ENCODE measurements at places on chromosomes 1 and 21. TPM values are rescaled to one million over a fixed set of nuclear protein-coding genes. Genes with fewer than 3 reads are reported as not detected.

Gene C1orf87
- total RNA-seq, result not detected

DNA sequence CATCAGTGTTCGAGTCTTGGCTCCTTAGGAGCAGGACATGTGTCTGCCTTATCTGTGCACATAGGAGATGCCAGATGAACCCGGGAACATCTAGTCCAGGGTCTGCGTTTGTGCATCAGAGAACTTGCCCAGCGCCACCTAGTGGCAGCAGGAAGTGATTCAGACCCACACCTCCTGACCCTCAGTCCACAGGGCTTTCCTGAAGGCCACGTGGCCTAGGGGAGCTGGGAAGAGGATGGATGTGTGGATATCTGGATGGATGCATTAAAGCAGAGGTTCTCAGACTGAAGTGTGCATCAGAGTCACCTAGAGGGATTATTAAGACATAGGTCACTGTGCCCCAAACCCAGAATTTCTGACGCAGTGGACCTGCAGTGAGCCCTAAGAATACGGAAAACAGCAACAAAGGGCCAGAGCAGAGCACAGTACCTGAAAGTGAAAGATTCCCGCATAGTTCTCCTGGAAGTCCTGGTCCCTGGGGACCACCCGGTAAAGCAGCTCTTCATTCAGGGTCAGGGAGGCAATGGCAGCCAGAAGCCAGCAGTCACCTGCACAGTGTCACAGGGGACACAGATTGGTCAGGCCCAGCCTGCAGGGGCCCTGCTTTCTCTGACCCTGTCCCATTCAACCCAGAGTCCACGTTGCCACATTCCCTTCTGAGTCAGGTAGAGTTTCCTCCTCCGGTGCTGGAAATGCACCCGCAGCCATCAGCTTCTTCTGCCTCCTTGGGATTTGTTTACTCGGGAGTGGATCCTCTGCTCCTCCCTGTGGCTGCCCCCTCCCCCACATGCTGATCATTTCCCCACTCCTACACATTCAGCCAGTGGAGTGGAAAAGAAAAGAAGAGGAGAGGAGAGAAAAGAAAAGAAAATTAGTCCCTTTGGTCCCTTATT lies 37.0 kb downstream of the CAPN8 start:
- DNase-seq, result no peak

DNA sequence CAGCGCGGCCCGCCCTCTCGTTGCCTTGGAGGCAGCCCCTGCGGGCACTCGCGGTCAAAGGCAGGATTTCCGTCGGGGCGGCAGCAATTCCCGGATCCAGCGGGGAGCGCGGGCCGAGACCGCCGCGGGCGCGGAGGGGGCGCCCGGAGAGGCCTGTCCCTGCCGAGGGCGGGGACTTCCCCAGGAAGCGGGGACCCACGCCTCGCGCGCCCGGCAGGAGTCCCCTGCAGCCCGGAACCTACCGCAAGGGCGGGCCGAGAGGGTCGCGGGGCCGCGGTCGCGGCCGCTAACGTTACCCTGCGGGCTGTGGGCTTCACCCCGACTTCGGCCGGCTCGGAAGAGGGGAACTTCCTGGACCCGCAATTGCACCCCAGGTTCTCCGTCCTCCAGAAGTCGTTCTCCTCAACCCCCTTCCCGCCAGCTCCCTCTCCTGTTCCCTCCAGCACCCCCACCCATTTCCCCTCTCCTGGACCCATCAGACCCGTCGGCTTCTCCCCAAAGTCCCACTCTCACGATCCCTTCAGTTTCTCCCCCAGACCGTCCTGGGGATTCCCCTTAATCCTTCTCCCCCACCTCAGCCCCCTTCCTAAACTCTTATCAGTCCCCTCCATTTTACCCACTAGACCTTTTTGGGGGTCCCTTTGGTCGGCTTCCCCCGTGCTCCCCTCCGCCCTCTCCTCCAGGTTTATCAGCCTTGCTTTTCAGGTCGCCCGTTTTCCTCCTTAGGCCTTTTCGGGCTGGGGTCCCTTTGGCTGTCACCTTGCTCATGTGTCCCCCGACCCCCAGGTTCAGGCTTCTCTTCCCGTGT lies 604 bp downstream of the FGR start:
- DNase-seq, result no peak

DNA sequence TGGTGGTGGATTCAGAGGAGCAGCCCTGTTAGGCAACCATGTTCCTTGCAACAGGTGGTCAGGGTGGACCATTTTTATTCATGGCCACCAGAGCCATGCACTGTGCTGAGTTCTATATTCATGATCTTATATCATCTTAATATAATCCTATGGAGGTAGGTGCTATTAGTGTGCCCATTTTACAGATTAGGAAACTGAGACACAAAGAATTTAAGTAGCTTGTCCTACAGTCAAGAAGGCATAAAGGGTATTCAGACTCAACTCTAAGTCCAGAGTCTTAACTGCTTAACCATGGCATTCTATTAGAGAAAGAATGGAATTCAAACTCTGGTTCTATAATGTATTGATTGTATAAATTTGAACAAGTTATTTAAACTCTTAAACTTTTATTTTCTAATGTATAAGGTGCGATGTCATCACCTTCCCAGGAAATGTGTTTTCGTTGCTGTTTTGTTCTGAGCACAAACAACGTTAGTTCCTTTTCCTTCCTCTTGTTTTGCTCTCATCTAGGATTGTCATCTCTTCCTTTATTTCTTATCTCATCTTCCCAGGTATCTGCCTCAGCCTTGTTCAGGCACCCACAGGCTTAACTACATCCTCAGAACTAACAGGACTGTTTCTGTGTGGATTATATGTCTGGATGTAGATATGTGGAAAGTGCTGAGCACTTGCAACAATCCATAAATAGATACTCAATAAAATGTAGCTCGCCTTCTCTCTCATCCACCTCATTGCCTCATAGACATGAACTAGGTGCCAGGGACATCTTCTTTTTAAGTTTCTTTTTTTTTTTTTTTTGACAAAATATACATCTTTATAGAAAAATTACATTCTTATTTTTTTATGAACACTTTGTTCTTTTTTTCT lies 207.1 kb downstream of the NFIA start:
- no peak for DNase-seq

All from right atrium auricular region (tissue), 2 donors.